ENCODE measurements at places on chromosomes 2 and 18. TPM values are rescaled to one million over a fixed set of nuclear protein-coding genes. Genes with fewer than 3 reads are reported as not detected.

GRCh38 chr18:49006641-49007454 is 56.1 kb upstream of the SMAD7 start:
- H3K27me3 ChIP-seq = no peaks in the 10 kb centered on the region
- no peak overlapping the region for H3K4me3 ChIP-seq
- DNase-seq = no peak

- DNase-seq = no peak
- H3K27me3 ChIP-seq = no peaks in the 10 kb centered on the region
- no peak overlapping the region for H3K4me3 ChIP-seq
- no peaks in the 10 kb centered on the region for H3K36me3 ChIP-seq
These were observed 42.6 kb upstream of the MAP3K20 start for GRCh38 chr2:173033084-173033483.

Gene MLPH
- 17.0 TPM for total RNA-seq

Gene REG1B
- not detected for total RNA-seq

Gene NBAS
- 34.8 TPM for total RNA-seq
